BJ (cell line): ENCODE measurements at places on chromosomes 5 and 9.

DNA sequence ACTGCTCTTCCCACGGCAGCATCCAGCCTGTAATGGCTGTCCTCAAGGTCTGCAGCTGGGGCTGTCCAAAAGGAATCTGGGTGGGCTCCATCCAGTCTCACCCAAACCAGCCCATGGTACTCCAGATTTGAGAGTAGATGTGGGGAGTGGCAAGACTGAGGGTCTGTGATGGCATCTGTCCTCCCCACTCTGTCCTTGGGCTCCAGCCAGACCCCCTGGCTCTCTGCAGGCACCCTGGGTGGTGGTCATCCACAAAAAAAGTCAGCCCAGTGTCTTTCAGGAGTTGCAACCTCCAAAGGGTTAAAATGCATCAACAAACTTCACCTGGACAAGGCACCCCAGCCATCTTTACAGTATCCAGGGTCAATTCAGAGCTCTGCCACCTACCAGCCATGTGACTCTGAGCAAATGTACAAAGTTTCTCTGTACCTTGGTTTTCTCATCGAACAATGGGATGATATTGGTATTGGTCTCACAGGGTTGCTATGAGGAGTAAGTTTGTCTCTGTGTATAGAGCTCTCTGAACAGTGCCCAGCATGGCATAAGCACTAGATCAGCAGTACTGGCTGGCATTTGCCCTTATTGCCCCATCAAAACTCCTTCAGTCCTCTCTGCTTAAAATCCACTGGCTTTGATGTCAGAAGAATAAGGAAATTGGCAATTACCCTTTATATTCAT lies 7.3 kb upstream of the S1PR3 start:
- DNase-seq: no peak

- DNase-seq: no peak
Measured at GRCh38 chr9:38065369-38066075, 3.5 kb downstream of the SHB start.

DNA sequence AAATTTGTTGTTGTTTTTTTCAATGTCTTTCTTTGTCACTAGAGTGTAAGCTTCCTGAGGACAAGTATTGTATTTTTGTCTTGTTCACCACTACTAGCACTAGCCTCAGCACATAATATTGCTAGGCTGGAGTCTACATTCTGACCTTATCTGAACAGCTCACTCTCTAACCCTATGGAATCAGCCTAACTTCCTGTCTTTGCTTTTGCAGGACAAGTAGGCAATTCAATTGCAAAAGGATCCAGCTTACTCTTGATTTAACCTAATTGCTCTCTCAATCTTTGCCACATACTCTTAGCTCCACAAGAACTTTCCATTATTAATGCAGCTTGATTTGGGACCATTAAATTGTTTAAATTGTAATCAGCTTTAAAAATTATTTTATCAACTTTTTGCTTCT lies 308.5 kb downstream of the MAN2A1 start:
- no peak for DNase-seq

GRCh38 chr9:124079176-124079925 lies 67.8 kb downstream of the LHX2 start:
- DNase-seq: no peak

DNA sequence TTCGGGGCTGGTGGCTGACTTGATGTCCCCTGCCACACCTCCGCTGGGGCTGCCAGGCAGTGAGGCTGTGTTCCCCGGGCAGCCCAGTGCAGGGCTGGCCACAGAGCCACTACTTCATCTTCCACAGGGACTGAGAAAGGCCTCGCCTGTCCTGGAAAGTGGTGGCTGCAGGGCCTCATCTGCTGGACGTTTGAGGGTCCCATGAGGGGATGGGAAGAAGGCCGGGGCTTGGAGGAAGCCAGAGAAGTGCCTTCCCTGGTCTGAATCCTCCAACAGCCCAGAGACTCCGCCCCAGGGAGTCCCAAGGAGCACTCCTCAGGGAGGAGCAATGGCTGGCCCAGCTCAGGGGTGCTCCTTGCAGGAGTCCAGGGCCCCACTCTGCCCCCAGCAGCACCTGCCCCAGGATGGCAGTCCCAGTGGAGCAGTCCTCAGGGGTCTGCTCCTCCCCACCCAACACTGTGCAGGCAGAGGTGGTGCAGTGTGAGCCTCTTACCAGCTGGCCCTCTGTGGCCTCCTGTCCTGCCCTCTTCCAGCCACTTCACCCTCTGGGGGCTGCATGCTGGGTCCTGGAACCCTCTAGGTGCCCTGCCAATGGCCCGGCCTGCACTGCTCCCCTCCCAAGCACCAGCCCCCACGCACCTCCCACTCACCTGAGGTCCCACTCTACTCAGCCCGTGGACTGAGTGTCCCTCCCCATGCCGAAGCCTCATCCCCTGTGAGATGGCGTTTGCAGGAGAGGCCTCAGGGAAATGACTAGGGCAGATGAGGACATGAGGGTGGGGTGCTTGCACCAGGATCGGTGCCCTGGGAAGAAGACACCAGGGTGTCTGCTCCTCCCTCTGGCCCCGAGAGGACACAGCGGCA lies 47.3 kb upstream of the COL5A1 start:
- no peak for DNase-seq

DNA sequence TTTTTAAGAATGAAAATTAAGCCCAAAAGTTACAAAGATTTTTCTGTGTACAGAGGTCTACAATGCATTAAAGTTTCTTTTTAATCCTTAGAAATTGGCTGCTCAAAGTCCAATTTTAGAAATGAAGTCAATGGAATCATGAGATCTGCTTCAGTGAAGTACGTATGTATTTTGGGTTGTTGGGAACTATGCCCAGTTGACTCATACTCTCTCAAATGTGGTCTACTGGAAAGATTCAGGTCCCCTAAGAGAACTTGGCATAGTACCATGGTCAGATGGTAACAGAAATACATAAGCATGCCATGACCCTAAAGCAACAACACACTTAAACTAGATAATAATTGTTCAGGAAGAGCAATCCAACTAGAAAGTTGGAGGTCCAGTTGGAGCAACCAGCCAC lies 23.0 kb downstream of the FBLL1 start:
- peak; percentile 17 for DNase-seq

GRCh38 chr5:138025285-138025684 lies 7.6 kb downstream of the FAM13B start:
- DNase-seq: no peak

DNA sequence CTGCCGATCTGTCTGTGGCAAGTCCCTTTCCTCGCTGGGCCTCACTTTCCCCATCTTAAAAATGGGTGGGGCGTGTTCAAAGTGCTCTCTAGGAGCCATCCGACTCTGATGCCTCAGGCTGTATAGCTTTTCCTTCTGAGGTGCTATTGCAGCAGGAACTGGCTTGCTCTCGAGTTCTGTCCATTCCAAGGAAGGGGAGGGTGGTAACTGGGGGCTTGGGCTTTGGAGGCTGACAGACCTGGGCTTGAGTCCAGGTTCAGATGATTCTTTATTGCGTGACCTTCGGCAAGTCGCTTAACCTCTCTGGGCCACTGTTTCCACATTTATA lies 139.5 kb downstream of the RGS3 start:
- DNase-seq: no peak

DNA sequence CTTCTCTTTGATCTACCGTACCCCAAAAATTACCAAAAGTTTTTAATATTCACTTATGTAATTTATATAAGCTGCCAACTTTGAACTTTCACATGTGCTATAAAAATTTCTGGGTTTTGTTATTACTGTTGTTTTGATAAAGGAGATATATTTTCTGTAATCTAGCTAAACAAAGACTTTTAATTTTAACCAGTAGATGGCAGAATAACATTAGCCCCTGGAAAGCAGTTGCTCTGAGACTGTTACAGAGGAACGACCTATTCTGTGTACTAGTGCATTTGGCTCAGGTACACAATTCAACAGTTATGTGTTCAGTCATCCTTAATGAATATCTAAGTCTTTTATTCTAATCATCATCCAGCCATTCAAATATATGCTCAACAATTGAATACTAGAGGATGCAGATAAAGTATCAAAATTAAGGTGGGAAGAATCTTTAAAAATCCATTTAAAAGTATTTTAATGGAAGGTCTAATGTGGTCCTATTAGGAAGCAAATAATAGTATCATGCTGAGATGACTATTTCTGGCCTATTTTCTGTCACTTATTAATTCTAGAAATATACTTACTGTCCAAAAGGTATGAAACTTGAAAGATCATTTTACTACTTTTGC lies 8.6 kb downstream of the KLHL9 start:
- no peak for DNase-seq

DNA sequence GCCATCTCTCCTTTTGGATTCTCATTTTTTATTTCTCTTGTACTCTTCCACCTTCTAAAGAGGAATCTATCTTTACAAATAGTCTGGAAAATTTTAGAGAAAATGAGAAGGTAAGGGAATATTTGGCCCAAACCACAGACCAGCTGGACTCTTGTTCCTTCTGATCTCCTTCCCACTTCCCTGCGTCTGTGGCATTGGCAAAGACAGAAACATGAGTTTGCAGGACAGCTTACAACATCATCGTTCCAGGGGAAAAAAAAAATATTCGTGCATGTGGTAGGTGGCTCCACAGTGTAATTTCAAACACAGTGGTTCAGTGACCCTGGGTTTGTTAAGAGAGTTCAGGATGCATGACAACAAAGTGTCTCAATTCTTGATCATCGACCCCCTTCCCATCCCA lies 755.0 kb downstream of the DNAH5 start:
- DNase-seq: no peak

GRCh38 chr5:66860199-66860975 lies 264.2 kb downstream of the MAST4 start:
- no peak for DNase-seq

GRCh38 chr5:140245926-140246325 lies 57.0 kb downstream of the PFDN1 start:
- no peak for DNase-seq

DNA sequence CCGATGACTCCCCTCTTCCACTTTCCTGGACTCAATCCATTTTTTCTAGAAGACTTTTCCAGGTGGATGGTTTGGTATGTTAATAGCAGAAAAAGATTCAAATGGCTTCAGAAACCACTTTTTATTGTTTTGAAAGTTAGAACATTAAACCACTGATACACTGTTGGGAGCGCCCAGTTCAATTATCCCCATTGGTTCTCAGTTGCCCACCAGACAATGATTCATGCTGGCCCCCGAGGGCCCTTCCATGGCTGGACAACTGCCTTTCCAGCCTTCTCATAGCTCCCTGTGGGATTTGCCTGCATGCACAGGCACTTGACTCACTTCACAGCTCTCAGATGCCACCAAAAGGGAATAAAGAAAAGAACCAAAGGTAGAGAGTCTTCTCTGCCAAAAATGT lies 21.3 kb upstream of the ANKRD34B start:
- no peak for DNase-seq

DNA sequence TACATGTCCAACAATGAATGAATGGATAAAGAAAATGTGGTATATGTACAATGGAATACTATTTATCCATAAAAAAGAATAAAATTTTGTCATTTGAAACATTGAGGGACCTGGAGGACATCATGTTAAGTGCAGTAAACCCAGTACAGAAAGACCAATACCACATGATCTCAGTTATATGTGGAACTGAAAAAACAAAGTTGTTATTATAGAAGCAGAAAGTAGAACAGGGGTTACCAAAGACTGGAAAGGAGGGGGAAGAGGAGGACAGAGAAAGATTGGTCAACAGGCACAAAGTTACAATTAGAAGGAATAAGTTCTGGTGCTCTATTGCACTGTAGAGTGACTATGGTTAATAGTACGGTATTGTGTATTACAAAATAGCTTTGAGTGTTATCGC lies 233.8 kb downstream of the SEMA6A start:
- DNase-seq: no peak

DNA sequence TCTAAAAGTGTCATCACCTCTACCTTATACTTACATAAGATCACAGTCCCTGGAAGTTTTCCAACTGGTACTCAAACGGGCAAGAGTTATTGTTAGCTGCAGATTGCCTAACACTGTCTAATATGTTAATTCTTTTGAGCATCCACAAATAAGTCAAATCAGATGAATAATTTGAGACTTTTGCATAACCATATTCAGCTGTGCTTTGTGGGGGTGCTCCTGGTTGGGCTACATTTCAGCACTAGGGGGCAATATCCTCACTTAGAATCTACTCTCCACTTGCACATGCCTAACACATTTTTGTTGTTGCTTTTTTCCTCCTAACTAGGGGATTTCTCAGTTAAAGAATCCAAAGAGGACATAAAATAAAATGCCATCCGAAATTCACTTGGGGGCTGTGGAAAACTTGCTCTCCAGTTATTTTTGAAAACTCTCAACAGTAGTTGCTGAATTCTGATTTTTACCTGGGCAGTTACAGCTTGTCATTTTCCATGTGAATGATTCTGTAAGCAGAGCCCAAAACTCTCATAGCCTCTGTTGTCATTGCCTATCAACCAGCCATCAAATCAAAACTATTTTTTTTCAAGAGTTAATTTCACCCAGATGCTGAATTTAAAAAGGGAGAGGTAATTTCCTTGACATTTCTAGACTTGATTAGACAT lies 71.5 kb downstream of the TRIM36 start:
- peak; percentile 6 for DNase-seq

GRCh38 chr9:133610845-133611244 lies 1.7 kb upstream of the FAM163B start:
- no peak for DNase-seq

DNA sequence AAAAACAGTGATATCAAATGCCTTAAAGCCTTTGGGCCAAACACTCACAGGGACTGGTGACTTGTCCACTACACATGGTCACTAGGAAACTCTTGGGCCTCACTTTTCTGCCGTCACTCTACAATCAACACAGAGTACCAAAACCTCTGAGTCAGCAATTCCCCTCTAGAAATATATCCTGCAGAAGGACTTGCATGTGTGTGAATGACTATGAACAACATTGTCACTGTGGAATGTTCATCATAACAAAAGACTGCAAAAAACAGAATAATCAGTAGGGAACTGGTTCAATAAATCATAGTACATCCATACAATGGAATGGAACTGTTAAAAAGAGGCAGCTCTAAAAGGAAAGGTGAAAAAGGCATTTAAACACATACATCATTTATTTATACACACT lies 44.1 kb upstream of the SMU1 start:
- no peak for DNase-seq

- DNase-seq: no peak
Measured at GRCh38 chr9:135070198-135070951, 17.1 kb upstream of the OLFM1 start.

- no peak for DNase-seq
Measured at GRCh38 chr5:86463339-86463738, 154.4 kb upstream of the COX7C start.

DNA sequence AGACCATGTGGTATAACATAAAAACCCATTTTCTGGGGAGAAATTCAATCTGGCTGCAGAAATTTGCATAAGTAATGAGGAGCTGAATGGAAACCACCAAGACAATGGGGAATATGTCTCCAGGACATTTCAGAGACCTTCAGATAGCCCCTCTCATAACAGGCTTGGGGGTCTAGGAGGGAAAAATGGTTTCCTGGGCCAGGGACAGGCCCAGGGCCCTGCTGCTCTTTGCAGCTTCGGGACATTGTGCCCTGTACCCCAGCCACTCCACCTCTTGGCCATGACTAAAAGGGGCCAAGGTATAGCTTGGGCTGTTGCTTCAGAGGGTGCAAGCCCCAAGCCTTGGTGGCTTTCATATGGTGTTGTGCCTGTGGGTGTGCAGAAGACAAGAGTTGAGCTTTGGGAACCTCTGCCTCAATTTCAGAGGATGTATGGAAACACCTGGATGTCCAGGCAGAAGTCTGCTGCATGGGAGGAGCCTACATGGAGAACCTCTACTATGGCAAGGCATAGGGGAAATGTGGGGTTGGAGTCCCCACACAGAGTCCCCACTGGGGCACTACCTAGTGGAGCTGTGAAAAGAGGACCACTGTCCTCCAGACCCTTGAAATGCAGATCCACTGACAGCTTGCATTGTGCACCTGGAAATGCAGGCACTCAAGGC lies 30.4 kb downstream of the MRPS30 start:
- DNase-seq: no peak
